SHP77 treated with DMSO at 0.1 percent for 48 hours (cell line): ENCODE measurements at places on chromosomes 13 and 19.

DNA sequence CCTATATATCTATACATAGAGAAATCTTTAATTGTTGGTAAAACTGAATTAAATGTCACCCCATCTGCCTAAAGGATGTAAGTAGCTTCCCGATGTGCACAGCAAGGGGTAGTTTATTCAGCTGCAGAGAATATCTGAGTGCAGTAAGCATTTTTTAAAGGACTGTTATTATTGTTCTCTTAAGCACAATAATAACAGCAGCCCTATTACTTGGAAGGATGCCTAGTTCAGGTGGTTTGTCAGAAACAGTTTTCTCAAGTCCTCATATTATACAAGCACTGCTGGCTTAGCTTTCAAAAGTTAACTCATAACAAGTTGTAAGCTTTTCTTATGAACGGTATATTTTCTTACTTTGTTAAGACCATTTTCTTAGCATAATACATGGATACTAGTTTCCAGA, 142.6 kb downstream of the CRYL1 start:
- DNase-seq, result no peak

- no peak for DNase-seq
Measured at GRCh38 chr13:33355201-33355895, 69.8 kb upstream of the STARD13 start.

- no peak for DNase-seq
Measured at GRCh38 chr19:3665681-3666544, 34.4 kb downstream of the PIP5K1C start.

DNA sequence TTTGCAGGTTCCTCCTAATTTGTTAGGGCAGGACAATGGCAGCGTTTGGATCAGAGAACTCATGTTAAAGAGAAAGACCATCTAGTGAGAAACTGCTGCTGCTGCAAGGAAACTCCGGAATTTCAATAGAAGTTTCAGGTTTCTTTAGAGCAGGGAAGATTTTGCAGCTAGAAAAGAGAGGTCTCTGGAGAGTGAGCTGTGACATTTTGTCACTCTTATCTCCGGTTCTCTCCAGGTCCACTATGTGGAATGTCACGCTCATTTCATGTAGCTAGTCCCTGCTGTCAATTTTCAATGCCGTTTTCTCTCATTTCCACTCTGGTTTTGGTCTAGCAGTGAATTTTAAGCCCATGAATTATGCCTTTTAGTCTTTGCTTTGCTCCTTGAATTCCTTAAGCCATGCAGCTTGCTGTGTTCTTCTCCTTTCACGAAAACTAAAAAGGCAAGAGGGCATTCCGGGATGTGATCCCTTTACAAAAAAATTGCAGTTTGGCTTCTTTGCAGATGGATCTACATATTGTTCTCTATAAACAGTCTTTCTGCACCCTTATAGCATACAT, 46.7 kb upstream of the POSTN start:
- no peak for DNase-seq

DNA sequence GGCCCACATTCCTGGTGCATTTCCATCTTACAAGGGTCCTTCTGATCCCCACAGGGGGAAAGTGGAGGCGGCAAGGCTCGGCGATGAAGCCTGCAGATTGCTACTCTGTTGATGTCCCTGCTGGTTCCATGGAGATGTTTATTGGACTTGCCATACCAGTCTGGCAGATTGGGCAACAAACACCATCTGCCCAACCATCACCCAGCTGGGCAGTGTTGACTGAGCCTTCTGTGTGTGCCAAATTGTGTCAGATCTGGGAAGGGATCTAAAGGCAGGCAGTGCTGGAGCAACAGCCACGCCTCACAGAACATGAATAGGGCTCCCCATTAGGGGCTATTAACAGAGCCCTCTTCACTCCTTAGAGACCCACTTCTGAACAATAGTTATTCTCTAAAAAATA, 35.0 kb downstream of the FLT1 start:
- no peak for DNase-seq

GRCh38 chr13:48891586-48891985, 84.1 kb upstream of the FNDC3A start:
- peak; percentile 11 for DNase-seq

GRCh38 chr19:17325133-17325532, 9.5 kb downstream of the ANO8 start:
- no peak for DNase-seq

DNA sequence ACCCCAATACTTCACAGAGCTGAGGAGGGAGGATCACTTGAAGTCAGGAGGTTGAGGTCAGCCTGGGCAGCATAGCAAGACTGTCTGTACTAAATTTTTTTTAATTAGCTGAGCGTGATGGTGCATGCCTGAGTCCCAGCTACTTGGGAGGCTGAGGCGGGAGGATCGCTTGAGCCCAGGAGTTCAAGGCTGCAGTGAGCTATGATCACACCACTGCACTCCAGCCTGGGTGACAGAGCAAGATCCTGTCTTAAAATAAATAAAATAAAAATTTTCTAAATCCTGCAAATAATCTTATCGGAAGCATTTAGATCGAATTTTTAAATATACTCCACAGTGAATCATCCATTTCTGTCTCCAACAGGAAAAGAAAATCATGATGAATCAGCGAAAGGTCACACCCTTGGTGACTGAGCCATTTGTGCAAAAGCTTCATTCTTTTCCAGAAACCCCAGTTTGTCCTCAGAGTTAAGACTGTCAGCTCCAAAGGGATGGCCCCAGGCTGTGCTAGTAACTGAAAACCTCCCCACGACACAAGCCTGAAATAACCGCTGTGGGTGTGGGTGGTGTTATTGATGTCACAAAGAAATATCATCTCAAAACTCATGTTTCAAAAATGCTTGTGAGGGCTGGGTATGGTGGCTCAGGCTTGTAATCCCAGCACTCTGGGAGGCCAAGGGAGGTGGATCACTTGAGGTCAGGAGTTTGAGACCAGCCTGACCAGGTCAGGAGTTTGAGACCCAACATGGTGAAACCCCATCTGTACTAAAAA, 167.6 kb downstream of the PTPRS start:
- no peak for DNase-seq
